ENCODE measurements at places on chromosomes 1 and 21. TPM values are rescaled to one million over a fixed set of nuclear protein-coding genes. Genes with fewer than 3 reads are reported as not detected.

- H3K27me3 ChIP-seq = peaks cover 4% of the 10 kb centered on the region
- H3K4me3 ChIP-seq = no peak overlapping the region
- DNase-seq = no peak
- H3K36me3 ChIP-seq = no peaks in the 10 kb centered on the region
- H3K4me1 ChIP-seq = peaks cover 3% of the 10 kb centered on the region
- no peak overlapping the region for H3K27ac ChIP-seq
These were observed 168.7 kb upstream of the NR5A2 start for GRCh38 chr1:199858856-199859255.

GRCh38 chr1:87600854-87601253 is 272.2 kb downstream of the LMO4 start:
- H3K4me3 ChIP-seq = no peak overlapping the region
- no peaks in the 10 kb centered on the region for H3K36me3 ChIP-seq
- H3K4me1 ChIP-seq = no peaks in the 10 kb centered on the region
- no peak for DNase-seq

DNA sequence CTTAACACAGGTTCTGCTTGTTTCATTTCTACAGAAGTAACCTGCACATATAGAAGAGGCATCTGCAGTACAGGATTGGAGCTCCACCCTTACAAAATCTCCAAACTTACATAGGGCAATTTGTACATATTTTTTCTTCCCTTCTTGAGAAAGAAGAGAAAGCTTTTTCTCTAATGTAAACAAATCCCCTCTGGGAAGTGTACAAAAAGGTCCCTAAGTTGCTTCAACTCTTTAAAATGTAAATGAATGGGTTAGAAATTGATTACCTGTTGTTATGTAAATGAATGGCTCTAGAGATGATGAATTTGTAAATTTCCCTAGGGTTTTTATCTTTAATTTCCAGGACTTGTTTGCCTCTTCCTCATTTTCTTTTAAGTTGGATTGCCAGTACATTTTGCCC is 1183.7 kb downstream of the MRPL39 start:
- no peak overlapping the region for H3K4me3 ChIP-seq
- no peaks in the 10 kb centered on the region for H3K36me3 ChIP-seq
- H3K4me1 ChIP-seq = peaks cover 4% of the 10 kb centered on the region
- DNase-seq = no peak
- H3K27me3 ChIP-seq = no peaks in the 10 kb centered on the region

DNA sequence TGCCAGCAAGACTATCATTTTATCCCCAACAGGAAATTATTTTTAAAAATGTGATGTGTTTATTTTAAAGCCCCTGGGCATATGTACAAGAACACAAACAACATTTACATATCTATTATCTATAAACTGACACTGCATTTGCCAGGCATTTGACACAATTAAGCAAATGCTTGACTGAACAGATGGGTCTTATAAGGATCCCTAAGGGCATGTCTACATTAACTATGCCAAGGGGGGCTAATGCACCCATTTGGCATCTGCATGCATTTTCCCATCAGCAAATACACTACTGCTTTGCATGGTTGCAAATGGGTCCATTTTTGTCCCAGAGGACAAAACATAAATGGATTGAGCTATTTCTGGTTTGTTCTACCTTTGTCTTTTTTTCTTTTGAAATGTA is 884.8 kb upstream of the B3GALT2 start:
- H3K36me3 ChIP-seq = no peaks in the 10 kb centered on the region
- no peak overlapping the region for H3K4me3 ChIP-seq
- DNase-seq = no peak
- no peaks in the 10 kb centered on the region for H3K4me1 ChIP-seq
- H3K27ac ChIP-seq = no peak overlapping the region
- H3K27me3 ChIP-seq = no peaks in the 10 kb centered on the region

DNA sequence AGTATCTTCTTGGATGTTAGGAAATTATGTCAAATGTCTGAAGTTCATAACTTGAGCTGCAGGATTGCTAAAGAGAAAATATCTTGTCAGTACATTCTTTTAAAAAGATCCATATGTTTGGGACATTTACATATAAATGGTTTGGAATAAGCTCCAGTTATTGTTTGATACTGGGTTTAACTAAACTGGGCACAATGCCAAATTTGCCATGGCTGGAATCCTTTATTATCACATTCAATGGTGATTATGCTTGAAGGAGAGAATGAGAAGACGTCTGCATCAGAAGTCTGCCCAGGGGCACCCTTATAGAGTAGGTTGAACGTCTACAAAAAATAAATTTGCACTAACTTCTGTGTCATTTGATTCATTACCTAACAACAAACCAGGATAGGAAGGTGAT is 652.5 kb downstream of the AMY1C start:
- H3K27me3 ChIP-seq = no peaks in the 10 kb centered on the region
- H3K27ac ChIP-seq = no peak overlapping the region
- H3K36me3 ChIP-seq = no peaks in the 10 kb centered on the region
- DNase-seq = no peak

DNA sequence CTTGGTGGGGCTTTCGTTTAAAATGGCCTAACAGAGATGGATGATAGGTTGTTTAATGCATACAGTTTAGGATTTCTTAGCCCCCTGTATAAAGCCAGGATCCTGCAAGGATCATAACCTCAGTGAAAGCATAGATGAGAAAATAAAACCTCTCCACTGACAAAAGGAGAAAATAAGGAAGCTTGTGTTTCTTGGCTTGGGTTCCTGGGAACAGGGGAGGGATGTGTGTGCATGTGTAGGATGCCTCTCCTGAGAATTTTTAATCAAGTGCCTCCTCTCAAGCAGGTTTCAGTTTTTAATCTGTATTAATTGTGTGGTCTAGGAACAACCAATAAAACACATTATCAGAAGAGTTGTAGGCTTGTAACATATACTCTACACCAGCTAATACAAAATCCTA is 26.1 kb downstream of the PRKACB start:
- no peak for DNase-seq
- no peaks in the 10 kb centered on the region for H3K27me3 ChIP-seq
- H3K36me3 ChIP-seq = peaks cover 26% of the 10 kb centered on the region
- peaks cover 36% of the 10 kb centered on the region for H3K4me1 ChIP-seq

DNA sequence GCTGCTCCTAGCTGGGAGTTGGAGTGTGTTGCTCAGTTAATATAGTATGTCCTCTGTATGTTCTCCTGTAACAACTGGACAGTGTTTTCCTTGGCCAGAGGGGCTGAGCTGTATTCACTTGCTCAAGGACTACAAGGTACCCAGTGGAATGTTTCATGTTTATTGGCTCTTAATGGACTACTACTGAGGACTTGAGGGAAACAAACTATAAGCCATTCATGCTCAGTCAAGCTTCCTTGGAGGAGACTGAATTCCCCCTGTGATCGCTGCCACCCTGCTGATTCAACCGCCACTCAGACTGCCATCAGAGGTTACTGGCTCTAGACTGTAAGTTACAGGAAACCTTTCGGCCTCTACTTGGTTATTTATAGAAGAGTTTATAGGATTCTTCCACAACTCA is 166.6 kb downstream of the ZC3H11B start:
- H3K27ac ChIP-seq = no peak overlapping the region
- no peaks in the 10 kb centered on the region for H3K36me3 ChIP-seq
- no peak overlapping the region for H3K4me3 ChIP-seq
- no peak for DNase-seq
- no peaks in the 10 kb centered on the region for H3K27me3 ChIP-seq

GRCh38 chr1:192418552-192419285 is 101.9 kb downstream of the RGS21 start:
- H3K36me3 ChIP-seq = no peaks in the 10 kb centered on the region
- no peak overlapping the region for H3K27ac ChIP-seq
- H3K4me1 ChIP-seq = no peaks in the 10 kb centered on the region
- H3K27me3 ChIP-seq = no peaks in the 10 kb centered on the region

Gene ACKR1
- not detected for total RNA-seq

Gene GUCA2B
- total RNA-seq = not detected

Gene U2AF1
- total RNA-seq = 27.4 TPM

Gene GBP2
- total RNA-seq = 97.4 TPM
